HCT116 (cell line): ENCODE measurements at places on chromosomes 16 and 17.

DNA sequence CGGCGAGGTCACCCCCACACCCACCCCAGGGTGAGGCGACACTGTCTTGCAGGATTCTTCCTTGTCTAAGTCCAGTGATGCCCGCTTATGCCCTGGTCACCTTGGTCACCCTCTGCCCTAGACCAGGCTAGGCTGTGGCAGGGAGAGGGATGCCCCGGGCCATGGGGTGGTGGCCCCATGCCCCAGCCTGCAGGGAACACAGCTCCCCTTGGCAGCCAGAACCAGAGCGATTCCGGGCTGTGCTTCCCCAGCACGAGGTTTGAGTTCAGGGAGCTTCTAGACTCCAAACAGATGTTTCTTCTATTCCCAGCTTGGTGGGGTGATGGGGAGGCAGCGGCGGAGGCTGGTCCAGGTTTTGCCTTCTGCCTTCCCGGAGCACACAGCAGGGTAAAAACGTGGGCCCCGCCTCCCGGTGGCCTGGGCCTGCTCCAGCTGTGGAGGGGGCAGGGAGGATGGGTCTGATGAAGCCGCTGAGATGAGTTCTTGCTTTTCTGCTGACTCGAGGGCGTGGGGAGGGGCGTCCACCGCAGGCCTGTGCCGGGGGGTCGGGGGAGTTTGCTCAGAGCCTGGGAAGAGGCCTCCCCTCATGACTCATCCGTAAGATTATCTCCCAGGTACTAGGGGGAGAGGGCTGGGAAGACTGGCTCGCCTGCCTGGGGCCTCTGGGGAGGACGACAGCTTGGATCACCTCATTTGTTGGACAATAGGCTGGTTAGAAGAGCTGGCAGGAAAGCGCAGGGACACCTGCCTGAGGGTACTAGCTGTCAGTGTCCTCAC, 15.4 kb downstream of the SMTNL2 start:
- DNase-seq: no peak
- H3K27me3 ChIP-seq: no peaks in the 10 kb centered on the region
- H3K36me3 ChIP-seq: no peaks in the 10 kb centered on the region
- no peak overlapping the region for H3K27ac ChIP-seq
- H3K4me1 ChIP-seq: no peaks in the 10 kb centered on the region
- H3K4me3 ChIP-seq: no peak overlapping the region

DNA sequence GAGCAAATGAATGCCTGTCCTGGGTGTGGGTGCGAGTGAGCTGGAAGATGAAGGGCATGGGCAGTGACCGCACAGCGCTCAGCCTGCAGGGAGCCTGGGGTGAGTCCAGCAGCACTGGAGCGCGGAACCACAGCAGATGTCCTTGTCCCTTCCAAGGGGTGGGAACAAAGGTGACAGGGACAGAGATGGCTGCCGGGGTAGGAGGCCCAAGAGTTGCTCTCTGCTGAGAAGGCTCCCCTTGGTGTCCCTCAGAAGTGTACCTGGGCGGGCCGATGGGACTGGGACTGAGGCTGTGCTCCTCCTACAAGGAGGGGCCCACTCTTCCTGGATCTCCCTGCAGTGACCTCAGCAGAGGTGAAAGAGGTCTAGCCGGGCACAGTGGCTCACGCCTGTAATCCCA, 7.6 kb upstream of the PGAP6 start:
- H3K27ac ChIP-seq: no peak overlapping the region
- no peaks in the 10 kb centered on the region for H3K36me3 ChIP-seq
- H3K4me3 ChIP-seq: no peak overlapping the region
- no peak for DNase-seq

GRCh38 chr17:81814748-81815645, 11.0 kb downstream of the GCGR start:
- H3K36me3 ChIP-seq: no peaks in the 10 kb centered on the region
- no peak overlapping the region for H3K4me3 ChIP-seq
- no peak for DNase-seq

GRCh38 chr16:11179574-11179973, 76.4 kb downstream of the SOCS1 start:
- DNase-seq: no peak
- H3K36me3 ChIP-seq: no peaks in the 10 kb centered on the region
- no peak overlapping the region for H3K4me3 ChIP-seq
- H3K27ac ChIP-seq: no peak overlapping the region

GRCh38 chr17:55453839-55454557, 32.4 kb upstream of the MMD start:
- no peaks in the 10 kb centered on the region for H3K27me3 ChIP-seq
- no peaks in the 10 kb centered on the region for H3K36me3 ChIP-seq
- no peak overlapping the region for H3K27ac ChIP-seq
- no peak overlapping the region for H3K4me3 ChIP-seq
- H3K4me1 ChIP-seq: peaks cover 26% of the 10 kb centered on the region

- no peak for DNase-seq
- no peaks in the 10 kb centered on the region for H3K36me3 ChIP-seq
- no peak overlapping the region for H3K27ac ChIP-seq
These were observed 10.6 kb downstream of the ZFHX3 start for GRCh38 chr16:73037331-73037745.
